ENCODE measurements at places on chromosomes 13 and 19.

- no peak for DNase-seq
Observed at GRCh38 chr13:24068472-24068871, 92.0 kb upstream of the SPATA13 start.

DNA sequence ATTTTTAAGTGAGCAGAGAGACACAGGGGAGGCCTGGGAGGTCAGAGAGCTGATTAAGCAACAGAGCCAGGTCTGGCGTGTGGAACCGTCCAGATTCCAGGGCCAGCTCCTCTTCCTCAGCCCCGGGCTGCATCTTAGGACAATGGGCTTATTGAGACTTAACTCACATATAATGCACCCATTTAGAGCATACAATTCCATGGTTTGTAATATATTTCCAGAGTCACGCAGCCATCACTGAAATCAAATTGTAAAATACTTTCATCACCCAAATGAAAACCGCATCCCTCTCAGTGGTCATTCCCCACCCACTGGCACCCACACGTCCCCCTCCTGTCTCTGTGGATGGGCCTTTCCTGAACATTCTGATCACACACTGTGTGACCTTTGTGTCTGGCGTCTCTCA is 2.1 kb upstream of the HMG20B start:
- no peak for DNase-seq

DNA sequence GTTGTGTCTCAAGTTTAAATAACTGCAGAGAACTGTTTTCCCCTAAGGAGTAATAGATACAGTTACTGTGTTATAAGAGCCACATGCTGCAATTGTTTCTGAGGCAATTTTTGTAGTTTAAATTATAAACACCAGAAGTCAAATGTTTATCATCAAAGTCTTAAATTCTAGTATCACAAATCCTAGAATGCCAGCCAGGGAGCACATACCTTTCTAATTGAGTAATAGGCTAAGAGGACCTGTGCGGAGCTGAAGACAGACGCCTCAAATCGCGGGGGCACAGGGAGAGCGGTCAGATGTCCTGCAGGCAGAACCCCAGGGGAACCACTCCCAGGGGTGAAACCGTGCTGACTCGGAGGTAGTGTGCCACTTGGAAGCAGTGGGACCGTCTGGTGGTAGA is 65.2 kb upstream of the TNFRSF19 start:
- DNase-seq: no peak

DNA sequence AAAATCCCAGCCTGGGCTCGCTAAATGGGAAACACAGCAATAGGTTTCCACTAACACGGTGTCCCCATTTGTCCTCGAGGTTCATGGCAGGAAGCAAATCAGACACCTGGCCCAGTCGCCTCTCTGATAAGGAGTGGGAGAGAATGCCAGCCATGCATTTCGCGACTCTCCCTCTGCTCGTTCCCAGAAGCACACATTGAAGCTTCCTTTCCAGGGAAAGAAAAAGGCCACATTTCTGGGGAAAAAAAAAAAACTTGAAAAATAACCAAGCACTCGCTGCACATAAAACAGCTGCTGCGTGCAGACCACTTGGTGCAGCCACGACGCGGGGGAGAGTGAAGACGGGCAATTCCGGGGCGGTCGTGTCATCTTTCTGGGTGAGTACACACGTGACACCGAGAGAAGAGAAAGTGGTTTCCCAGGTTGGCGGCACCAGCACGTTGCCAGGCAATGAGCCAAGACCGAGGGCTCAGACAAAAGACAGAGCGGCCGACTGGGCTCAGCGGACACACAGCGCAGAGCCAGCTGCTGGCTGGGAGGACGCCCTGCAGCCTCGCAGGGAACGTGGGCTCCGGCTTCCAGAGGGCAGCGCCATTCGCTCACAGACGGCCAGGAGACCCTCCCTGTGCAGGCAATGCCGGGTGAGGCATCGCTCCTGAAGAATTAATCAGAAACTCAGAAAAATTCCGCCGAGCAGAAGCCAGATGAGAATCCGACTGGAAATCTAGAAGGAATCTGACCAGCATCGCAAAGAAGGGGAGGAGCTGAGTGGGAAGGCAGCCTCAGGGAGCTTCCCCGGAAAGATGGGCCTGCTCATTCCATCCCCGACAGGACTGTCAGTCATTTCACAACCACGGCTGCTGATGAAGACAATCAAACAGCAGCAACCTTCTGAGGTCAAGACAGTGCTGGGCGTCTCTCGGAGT is 83.2 kb upstream of the IRS2 start:
- no peak for DNase-seq

DNA sequence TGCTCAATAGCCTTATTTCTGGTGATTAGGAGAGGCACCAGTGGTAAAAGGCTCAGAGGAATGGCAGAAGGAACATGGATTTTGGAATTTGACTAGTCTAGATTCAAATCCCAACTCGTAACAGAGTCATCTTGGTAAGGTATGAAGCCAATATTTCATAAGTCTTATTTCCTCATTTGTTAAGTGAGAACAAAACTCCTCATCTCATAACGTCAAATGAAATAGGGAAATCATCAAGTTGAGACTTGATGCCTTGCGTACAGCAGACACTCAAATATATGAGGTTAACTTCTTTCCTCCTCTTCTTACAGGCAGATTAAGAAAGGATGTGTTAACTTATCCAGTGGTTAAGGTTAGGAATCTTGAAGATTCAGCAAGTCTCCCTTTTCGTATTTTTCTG is 189.2 kb downstream of the DLEU7 start:
- DNase-seq: no peak

DNA sequence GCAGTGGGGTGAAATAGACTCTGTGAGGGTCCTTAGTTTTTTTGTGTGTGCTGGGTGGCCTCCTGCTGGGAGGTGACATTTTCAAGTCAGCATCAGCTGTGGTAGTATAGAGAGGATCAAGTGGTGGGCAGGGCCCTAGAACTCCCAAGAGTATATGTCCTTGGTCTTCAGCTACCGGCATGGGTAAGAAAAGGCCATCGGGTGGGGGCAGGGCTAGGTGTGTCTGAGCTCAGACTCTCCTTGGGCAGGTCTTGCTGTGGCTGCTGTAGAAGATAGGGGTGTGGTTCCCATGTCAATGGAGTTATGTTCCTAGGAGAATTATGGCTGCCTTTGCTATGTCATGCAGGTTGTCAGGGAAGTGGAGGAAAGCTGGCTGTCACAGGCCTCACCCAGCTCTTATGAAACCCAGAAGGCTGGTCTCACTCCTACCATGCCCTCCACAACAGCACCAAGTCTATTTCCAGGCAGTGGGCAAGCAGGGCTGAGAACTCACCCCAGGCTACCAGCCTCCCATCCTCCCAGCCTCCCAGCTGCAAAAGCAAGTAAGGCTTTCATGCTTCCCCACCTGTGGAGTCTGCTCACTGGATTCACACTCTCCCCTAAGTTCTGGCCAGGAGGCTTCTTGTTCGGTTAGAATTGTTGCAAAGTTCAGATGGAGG is 130.6 kb upstream of the SOX1 start:
- DNase-seq: no peak

GRCh38 chr13:99356262-99357091 is 49.3 kb upstream of the GPR183 start:
- DNase-seq: peak; percentile 52

GRCh38 chr19:6253954-6254733 is 25.6 kb downstream of the MLLT1 start:
- no peak for DNase-seq

DNA sequence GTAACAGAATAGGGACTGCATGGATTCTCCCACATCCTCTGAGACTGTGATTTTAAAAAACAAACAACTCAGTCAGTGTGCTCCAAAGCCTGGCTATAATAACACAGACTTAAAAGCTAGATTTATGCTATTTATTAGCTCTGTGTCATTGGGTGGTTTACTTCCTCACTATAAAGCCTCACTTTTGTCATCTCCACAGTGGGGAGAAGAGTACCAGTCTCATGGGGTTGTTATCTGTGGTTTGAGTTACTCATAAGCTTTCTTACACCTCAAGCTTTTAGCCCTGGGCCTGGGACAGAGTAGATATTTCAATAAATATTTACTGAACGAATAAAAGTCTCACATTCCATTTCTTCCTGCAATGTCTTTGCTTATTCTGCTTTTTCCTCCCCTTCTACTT is 5.3 kb downstream of the RNASEH2B start:
- no peak for DNase-seq

- DNase-seq: no peak
Observed at GRCh38 chr13:43676320-43676719, 110.5 kb downstream of the ENOX1 start.

DNA sequence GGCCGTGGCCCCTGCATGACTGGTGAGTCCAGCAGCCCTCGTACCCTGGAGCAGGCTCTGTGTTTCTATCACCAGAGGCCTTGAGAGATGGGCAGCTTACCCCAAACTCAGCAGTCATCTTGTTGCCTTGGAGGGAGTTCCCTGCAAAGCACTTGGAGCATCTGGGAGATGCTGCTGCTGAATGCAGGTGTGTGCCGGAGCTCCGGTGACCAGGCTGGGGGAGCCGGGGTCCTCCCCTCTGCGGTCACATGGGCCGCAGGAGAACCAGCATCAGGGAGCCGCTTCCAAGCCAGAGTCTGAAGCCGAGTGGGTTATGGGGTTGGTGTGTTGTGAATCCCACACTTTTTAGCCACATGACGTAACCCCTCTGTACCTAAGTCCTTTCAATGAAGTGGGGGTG is 82.8 kb downstream of the TEX29 start:
- no peak for DNase-seq

- no peak for DNase-seq
Observed at GRCh38 chr19:19133985-19134384, 4.3 kb downstream of the TMEM161A start.

DNA sequence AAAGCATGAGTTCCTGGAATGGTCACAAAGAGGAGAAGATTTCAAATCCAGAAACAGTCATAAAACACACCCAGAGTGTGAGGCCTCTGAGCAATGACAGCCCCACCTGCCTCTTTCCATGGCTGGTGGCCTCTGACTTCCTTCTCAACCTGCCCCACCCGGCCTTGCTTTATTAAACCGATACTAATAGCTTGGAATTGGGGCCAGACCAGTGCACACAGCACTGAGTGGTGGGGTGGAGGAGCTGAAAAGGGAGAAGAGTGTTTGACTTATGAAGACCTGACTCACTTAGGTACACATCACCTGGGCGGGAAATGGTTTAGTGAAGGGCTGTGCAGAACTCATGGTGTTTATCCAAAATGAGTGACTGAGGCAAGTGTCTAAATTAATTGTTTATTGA is 20.7 kb upstream of the CEACAM6 start:
- no peak for DNase-seq

DNA sequence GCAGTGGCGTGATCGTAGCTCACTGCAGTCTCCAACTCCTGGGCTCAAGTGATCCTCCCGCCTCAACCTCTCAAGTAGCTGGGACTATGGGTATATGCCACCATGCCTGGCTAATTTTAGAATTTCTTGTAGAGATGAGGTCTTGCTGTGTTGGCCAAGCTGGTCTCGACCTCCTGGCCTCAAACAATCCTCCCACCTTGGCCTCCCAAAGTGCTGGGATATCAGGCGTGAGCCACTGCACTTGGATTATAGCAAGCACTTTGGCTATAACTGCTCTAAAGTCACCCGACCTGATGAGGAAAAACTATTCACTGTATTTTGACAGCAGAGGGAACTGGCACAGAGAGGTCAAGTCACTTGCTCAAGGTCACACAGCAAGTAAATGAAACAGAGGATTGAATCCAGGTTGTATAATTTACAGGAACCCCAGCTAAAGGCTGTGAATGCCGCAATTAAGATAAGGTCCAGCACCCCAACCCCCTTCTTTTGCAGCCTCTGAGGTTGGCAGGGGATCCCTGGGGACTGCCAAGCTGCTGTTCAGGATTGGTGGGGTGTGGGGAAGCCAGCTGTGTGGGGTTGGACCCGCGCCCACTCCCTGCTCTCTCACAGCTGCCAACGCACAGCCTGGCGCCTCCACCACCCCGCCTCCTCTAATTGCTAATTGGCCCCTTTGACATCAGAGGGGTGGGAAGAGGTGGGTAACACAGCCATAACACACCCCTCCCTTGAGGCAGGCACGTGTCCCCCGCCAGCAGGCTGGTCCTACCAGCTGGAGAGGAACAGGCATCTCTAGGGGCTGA is 6.0 kb downstream of the TMIGD2 start:
- DNase-seq: no peak

- DNase-seq: no peak
Observed at GRCh38 chr13:84249463-84249862, 367.2 kb upstream of the SLITRK1 start.

DNA sequence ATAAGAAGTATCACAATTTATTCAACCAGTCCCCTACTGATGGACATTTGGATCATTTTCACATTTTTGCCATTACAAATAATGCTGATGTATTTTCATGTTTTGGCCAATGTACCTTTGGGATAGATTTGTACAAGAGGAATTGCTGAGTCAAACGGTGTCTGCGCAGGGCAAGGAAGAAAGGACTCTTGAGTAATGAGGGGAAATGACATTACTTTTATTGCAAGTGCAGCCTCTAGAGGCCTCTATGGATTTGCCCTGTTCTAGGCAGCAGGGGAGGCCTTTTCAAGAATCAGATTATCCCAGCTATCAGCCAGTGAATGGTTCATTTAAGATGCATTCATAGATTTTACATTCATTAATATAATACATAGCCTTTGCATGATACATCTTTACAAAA is 32.9 kb upstream of the GTF3A start:
- no peak for DNase-seq

- no peak for DNase-seq
Observed at GRCh38 chr19:34082289-34083077, 89.8 kb upstream of the LSM14A start.

DNA sequence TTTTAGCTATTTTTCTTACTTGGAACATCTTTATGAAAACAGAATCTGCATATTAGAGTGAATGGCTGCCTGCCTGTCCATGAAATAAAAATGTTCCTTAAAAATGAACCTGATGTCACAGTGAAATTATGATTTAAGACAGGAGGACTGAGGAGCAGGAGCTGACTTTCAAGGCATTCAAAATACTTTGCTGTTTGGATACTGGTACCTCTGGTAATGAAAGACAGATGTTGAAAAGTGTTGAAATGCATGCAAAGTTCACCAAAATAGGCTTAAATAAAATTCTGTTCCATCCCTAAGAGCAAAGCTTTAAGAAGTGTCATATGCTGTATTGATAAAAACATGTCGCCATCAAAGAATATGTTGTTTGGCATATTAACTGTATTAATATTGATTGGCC is 1.7 kb downstream of the ARHGEF7 start:
- DNase-seq: no peak

GRCh38 chr19:54099190-54099902 is 1.3 kb downstream of the OSCAR start:
- DNase-seq: no peak

DNA sequence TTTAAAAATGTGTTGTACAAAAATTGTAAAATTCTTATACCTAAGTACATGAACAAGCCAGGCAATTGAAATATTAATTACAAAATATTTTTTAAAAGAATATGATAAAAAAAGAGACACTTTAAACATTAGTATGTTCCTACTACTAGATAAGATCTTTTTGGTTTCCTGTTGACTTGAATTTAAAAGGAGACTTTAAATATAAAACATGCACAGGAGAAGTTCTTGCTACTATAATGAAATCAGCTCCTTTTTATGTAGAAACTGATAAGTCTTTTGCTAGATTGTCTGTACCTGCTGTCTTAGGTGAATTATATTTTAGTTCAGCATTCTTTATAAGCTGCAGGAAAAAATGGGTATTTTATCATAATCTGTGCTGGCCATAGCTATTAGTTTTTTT is 140.2 kb downstream of the TNFSF13B start:
- no peak for DNase-seq

Data from activated CD4-positive, alpha-beta T cell treated with anti-CD3 and anti-CD28 coated beads, Interleukin-2, amount 50 U/mL, for 24 hours (primary cell).